CD4-positive, alpha-beta T cell (primary cell): ENCODE measurements at places on chromosomes 5 and 9. TPM values are rescaled to one million over a fixed set of nuclear protein-coding genes. Genes with fewer than 3 reads are reported as not detected.

GRCh38 chr5:132265336-132266030 is 8.0 kb downstream of the PDLIM4 start:
- no peak overlapping the region for H3K4me3 ChIP-seq
- no peaks in the 10 kb centered on the region for H3K4me1 ChIP-seq
- no peaks in the 10 kb centered on the region for H3K27me3 ChIP-seq
- DNase-seq = no peak
- H3K36me3 ChIP-seq = no peaks in the 10 kb centered on the region

Gene GFPT2
- total RNA-seq = 1.1 TPM

- H3K4me3 ChIP-seq = no peak overlapping the region
- H3K27me3 ChIP-seq = no peaks in the 10 kb centered on the region
These were observed 709.2 kb upstream of the WWC1 start for GRCh38 chr5:167582283-167582682.

GRCh38 chr5:113052041-113052795 is 75.6 kb downstream of the DCP2 start:
- H3K36me3 ChIP-seq = no peaks in the 10 kb centered on the region
- no peak overlapping the region for H3K4me3 ChIP-seq
- DNase-seq = no peak
- H3K4me1 ChIP-seq = peaks cover 12% of the 10 kb centered on the region
- no peaks in the 10 kb centered on the region for H3K27me3 ChIP-seq
- H3K27ac ChIP-seq = no peak overlapping the region

Gene PRLR
- not detected for total RNA-seq

DNA sequence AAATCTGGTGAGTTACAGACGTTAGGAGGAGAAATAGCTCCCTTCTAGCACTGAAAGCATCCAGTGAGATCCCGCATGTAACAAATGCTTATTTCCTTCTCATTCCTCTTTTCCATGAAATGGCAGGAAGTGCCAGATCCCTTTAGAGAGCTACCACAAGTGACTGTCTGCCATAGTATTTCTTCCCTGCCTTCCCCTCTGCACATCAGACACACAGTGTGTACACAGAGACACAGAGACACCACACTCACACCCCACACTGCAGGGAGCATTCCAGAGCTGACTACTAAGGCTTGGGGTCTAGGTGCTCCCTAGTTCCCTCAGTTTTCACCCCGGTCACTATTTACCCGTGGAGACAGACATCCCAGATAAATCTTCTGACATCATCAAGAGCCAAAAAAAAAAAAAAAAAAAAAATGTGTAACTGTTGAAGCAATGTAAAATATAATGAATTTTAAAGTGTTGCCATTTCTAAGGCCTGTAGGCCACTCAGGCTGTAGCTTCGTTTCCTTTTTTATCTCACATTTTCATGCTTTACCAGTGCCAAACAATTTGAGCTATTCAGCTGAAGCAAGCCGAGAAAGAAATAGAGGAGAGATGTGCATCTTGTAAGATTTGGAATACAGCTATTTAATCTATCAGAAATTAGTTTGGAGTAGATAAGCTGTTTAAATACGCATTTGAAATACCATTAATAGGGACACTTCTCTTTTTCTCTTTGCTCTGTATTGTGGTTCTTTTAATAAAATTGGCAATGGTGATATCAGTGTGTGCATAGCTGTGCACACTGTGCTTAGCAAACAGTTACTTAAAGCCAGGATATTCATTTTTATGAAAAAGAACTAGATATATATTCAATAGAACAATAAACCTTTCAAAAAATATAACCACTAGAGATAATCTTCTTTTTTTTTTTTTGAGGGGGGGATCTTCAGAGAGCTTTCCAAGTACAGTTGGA is 405.5 kb downstream of the PDE4D start:
- no peaks in the 10 kb centered on the region for H3K4me1 ChIP-seq
- H3K36me3 ChIP-seq = no peaks in the 10 kb centered on the region
- no peak for DNase-seq

Gene CA9
- total RNA-seq = not detected

DNA sequence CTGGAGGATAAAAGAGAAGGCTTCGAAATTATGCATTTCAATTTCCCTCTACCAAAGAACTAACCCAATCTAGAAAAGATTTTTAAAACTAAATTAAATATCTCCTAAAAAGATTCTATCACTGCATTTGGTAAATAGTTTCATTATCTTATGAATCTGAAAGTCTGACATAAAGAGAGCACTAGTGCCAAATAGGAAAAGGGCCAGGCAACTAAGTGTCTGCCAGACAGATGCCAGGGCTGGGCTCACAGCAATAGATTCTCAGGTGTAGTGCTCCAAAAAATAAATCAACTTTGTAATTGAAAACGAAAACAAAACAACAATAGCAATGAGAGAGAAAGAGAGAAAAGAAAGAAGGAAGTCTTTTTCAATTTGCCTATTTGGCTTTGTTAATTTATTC is 157.7 kb upstream of the GNA14 start:
- no peak for DNase-seq
- no peak overlapping the region for H3K4me3 ChIP-seq
- no peaks in the 10 kb centered on the region for H3K27me3 ChIP-seq
- peaks cover 9% of the 10 kb centered on the region for H3K4me1 ChIP-seq
- H3K27ac ChIP-seq = no peak overlapping the region

Gene SPINK4
- not detected for total RNA-seq

GRCh38 chr9:27053369-27054022 is 48.0 kb upstream of the LRRC19 start:
- no peaks in the 10 kb centered on the region for H3K36me3 ChIP-seq
- no peak for DNase-seq
- H3K4me3 ChIP-seq = no peak overlapping the region
- H3K27me3 ChIP-seq = no peaks in the 10 kb centered on the region
- no peak overlapping the region for H3K27ac ChIP-seq
